ENCODE measurements at places on chromosomes 12 and 14.

DNA sequence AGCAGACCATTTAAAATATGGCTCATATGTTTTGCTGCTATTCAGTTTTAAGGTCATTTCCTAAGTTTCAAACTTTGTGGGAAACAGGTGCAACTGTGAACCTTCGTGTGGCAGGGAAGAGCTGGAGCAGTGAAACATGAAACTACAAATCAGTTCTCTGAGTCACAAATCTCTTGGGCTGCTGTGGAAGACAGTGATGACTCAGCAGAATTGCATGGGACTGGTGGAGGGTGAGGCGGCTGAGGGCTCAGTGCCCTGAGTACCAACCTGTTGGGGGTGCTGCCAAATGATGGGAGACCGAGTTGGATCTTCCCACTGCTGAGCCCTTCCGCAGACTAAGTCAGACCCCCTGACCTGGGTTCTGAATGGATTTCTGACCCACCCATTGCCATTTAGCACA, 8.4 kb upstream of the CALM1 start:
- DNase-seq: no peak

- no peak for DNase-seq
Measured at GRCh38 chr12:18658829-18659228, 79.0 kb downstream of the PLCZ1 start.

DNA sequence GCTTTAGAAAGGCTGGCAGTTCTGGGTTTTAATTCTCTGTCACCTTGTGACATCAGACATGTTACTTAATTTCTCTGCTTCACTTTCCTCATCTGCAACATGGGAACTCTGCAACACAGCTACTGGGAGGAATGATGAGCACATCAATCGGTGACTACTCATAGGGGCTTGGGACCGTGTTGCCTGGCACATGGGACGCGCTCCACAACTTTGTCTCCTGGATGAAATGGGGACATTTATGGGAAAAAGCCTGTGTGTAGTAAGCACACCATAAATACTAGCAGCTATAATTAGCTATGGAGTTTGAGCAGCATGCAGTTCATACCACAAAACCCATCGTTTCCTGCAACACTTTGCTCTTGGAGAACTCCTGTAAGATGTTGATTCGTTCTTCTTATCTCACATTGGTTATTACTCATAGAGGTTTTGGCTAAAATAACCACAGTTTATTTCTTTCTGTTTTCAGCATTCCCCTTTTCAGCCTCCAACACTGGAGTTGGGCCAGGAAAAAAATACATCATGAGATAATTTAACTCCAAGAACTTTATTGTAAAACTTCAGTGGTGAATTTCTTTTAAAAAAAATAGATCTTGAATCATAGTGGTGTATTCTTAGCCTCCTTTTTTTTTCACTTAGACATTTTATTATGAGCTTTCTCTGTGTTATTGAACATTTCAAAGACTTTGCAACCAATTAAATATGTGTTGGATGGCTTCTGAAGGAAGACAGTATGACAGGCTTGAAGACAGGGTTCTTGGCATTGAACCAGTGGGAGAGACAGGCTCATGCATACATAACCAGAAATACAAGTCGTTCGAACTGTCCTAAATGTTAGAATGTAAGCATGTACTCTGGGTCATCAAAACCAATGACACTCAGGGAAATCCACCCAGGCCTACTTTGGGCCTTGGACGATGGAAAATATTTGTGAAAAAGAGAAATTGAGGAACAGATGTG, 72.7 kb downstream of the RIN3 start:
- DNase-seq: no peak

- DNase-seq: no peak
Measured at GRCh38 chr12:91630083-91630482, 447.5 kb upstream of the DCN start.

DNA sequence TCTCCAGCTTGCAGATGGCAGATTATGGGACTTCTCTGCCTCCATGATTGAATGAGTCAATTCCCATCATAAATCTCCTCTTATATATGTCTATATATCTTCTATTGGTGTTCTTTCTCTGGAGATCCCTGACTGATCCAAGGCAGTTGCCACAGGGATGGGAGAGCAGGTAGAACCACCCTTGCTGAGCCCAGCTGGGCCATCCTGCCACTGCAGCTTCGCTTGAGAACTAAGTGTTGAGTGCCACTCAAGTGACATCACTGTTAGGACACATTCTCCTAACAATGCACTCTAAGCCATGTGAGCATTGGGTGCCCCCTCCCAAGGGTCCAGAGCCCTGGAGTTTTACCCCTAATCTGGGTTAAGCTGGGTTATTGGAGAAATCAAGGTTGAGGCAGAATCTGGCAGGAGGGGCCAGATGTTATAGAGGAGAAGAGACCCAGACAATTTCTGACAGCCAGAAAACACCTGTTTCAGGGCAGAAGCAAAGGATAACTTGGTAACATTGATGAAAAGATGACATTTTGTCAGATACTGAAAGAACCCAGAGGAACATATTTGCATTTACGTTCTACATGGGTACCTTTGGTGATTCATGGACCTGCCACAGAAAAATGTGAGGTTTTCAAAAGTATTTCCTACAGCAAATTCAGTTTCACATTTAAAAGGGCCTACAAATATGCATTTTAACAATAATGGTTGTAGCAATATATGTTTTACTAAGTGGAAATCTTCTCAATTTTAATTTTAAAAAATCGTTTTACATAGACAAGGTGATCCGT, 57.2 kb upstream of the MAX start:
- no peak for DNase-seq

DNA sequence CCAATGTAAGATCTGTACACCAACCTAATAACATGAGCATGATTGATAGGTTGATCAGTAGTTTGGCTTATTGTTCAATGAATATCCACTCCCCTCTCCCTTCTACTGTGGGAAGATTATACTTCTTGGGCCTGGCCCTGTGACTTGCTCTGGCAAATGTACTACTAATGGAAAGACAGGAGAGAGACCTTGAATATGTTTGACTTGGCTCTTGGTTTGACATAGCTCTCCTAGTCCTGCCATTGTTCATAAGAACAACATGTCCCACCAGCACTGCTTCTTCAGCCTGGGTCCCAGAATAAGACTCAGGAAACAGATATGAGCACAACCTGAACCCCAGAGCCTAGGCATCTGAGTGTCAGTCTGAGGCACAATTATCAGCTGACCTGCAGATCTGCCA, 112.8 kb upstream of the RESF1 start:
- DNase-seq: no peak

- DNase-seq: no peak
Measured at GRCh38 chr12:30887226-30887625, 39.3 kb upstream of the TSPAN11 start.

- DNase-seq: no peak
Measured at GRCh38 chr12:68899251-68899771, 33.7 kb downstream of the CPM start.

- no peak for DNase-seq
Measured at GRCh38 chr12:80716696-80717469, at the start of gene MYF5. Gene MYF5 (plus strand): TSS chr12:80716912. CDS start chr12:80717064, 152 bp downstream.

GRCh38 chr14:100450049-100450448, 126.9 kb downstream of the SLC25A47 start:
- no peak for DNase-seq

- no peak for DNase-seq
Measured at GRCh38 chr14:59998564-59998963, 78.6 kb downstream of the LRRC9 start.

DNA sequence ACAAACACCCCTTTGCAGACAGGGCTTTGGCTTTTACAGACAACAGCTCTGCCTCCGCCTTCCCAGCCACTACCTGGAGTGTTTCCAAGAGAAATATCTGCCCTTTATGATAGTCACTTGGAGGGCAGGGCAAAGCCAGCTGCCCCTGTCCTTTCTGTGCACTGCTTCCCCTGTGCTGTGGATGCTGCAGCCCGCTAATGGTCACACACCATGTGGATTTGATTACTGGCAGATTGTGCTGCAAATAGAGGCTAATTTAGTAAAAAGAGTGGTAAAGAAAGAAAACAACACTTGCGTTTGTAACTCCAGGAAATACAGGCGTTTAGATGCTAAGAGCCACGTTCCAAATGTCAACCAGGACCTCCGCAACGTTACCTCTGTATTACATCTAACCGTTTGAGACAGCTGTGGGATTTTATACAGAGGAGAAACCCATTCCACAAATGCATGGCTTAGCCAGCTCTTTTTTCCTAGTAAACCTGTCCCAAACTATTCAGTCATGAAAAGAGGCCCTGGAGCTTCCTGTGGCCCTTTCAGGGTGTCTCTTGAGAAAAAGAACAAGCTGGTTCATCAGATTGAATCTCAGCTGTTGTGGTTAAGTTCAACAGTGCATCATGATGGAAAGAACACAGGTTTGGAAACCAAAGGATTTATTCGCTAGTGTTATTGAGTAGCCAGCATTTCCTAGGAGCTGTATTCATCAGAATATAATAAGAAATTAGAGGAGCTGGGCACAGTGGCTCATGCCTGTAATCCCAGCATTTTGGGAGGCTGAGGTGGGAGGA, 30.1 kb upstream of the PWP1 start:
- DNase-seq: no peak

DNA sequence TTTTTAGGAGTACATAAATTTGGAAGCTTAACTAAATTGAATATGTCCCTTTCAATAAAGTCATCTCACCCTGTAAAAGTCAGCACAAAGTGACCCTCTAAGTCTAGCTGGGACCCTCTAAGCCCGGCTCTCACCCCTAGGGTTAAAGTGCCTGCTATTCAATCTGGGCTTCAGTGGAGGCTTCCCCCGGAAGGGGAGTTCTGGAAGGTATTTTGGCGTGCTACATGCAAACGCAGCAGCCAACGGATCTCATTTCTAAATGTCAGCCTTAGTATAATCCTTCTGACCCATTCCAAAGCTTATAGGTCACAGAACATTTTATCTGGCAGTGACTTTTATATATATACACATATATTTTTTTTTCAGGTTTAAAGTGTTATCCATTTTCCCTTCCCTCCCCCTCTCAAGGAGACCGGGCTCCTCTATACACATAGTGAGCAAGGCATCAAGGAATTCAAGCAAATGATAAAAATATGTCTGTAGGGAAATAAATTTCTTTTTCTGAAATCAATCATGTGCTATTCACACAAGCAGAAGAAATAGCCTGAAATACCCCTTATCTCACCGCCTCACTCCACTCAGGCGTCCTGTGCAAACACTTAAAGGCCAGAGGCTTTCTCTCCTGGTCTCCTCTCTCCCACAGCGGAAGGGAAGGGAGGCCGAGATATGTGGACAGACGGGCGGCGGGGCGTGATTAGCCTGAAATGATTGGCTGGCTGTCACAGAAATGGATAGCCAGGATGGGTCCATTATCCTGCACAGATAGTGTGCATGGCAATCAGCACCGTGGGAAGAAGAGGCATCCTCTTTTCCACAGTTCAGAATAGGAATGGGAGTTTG, 301.7 kb downstream of the GALC start:
- no peak for DNase-seq
